ENCODE measurements at places on chromosomes 4 and X. TPM values are rescaled to one million over a fixed set of nuclear protein-coding genes. Genes with fewer than 3 reads are reported as not detected.

DNA sequence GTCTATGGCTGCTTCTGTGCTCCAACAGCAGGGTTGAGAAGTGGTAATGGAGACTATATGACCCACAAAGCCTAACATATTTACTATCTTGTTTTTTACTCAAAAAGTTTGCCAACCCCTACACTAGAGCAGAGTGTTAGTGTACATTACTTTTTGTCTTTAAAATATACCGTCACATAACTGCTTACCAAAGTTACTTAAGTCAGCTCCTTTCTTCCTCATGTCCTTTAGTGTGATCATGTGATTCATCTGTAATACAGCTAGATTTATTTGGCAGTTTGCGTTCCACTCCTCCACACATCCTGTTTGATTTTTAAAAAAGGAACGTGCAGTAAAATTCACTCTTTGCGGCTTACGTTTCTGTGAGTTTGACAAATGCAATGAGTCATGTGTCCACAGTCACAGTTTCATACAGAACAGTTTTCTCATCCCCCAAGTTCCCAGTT is 162.4 kb upstream of the GPRIN3 start:
- H3K27ac ChIP-seq, result no peak overlapping the region
- no peaks in the 10 kb centered on the region for H3K27me3 ChIP-seq
- H3K4me3 ChIP-seq, result peak overlapping the region; percentile 1
- H3K36me3 ChIP-seq, result no peaks in the 10 kb centered on the region
- DNase-seq, result no peak

- H3K4me1 ChIP-seq, result no peaks in the 10 kb centered on the region
- peak within 1 kb of the TSS; percentile 51 for H3K27ac ChIP-seq
- no peaks in the 10 kb centered on the region for H3K27me3 ChIP-seq
- DNase-seq, result peak; percentile 83
- no peaks in the 10 kb centered on the region for H3K36me3 ChIP-seq
These were observed at the start of gene ZDHHC15 for GRCh38 chrX:75522565-75523431. ZDHHC15 (minus strand) TSS chrX:75523037; CDS start chrX:75523024, 13 bp downstream.

DNA sequence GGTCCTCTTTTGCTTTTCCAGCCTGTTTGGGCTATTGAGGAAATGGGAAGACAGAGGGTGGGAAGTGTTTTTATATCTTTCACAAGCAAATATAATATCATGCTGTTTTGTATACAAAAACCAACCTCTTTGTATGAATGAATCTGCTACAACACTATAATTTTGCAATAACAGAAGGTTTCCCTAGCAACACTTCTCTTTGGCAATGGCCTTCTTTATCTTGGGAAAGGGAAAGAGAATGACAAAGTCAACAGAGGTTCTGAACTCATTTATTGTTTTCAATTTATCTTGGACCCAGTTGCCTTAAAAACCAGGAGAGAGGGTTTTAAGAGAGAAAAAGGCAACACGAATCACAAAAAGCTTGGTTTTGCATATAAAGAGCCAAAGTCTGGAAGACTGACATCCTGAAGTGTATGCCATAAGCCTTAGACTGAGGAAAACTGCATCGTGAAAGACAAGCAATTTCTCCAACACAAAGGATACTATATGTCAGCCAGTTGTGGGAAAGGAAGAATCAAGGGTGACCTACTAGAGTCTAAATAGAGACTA is 121.8 kb upstream of the FAM241A start:
- H3K4me3 ChIP-seq, result no peak overlapping the region
- no peak overlapping the region for H3K27ac ChIP-seq
- H3K27me3 ChIP-seq, result no peaks in the 10 kb centered on the region

DNA sequence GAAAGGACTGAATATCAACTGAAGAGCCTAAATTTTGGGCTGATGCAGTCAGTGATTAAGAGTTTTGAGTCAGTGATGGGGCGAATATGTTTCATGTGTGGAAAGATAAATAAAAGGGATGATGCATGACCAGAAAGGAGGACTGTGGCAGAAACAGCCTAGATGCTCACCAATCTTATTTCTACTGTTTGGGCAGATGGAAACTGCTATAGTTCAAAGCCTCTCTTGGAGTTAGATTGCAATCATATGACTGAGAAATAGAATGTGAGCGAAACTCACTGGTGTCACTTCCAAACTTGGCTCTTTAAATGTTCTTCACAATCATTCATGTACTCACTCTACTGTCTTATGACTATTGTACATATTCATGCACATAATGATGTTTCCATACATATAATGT is 35.4 kb upstream of the YTHDC1 start:
- H3K4me1 ChIP-seq, result no peaks in the 10 kb centered on the region
- H3K4me3 ChIP-seq, result no peak overlapping the region
- peaks cover 4% of the 10 kb centered on the region for H3K27me3 ChIP-seq
- no peaks in the 10 kb centered on the region for H3K36me3 ChIP-seq
- no peak for DNase-seq
- no peak overlapping the region for H3K27ac ChIP-seq

GRCh38 chr4:158164768-158165213 is 8.0 kb downstream of the GASK1B start:
- no peak overlapping the region for H3K4me3 ChIP-seq
- no peak for DNase-seq
- H3K4me1 ChIP-seq, result peaks cover 6% of the 10 kb centered on the region
- no peaks in the 10 kb centered on the region for H3K27me3 ChIP-seq
- H3K36me3 ChIP-seq, result no peaks in the 10 kb centered on the region

- no peak for DNase-seq
- no peak overlapping the region for H3K4me3 ChIP-seq
- H3K27me3 ChIP-seq, result no peaks in the 10 kb centered on the region
- peaks cover 13% of the 10 kb centered on the region for H3K36me3 ChIP-seq
These were observed 98.6 kb downstream of the AFAP1 start for GRCh38 chr4:7841071-7841470.

DNA sequence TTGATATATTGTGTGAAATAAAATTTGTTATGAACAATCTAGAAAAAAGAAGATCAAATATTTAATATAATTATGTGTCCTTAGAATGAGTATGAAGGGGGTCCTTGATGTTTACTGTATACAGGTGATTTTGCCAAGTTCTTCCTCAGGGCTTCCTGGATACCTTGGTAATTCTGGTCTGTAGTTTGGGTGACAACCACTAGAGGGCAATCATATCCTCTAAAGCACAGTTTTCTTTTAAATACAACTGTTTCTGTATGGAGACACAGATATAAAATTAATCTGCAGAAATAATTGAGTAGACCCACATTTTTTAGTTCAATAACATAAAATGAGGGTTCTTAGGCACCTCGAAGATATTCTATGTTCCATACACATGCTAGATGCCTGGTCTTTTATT is 157.7 kb downstream of the SPANXN1 start:
- no peaks in the 10 kb centered on the region for H3K4me1 ChIP-seq
- no peak overlapping the region for H3K27ac ChIP-seq
- no peaks in the 10 kb centered on the region for H3K36me3 ChIP-seq
- H3K27me3 ChIP-seq, result no peaks in the 10 kb centered on the region
- H3K4me3 ChIP-seq, result no peak overlapping the region

DNA sequence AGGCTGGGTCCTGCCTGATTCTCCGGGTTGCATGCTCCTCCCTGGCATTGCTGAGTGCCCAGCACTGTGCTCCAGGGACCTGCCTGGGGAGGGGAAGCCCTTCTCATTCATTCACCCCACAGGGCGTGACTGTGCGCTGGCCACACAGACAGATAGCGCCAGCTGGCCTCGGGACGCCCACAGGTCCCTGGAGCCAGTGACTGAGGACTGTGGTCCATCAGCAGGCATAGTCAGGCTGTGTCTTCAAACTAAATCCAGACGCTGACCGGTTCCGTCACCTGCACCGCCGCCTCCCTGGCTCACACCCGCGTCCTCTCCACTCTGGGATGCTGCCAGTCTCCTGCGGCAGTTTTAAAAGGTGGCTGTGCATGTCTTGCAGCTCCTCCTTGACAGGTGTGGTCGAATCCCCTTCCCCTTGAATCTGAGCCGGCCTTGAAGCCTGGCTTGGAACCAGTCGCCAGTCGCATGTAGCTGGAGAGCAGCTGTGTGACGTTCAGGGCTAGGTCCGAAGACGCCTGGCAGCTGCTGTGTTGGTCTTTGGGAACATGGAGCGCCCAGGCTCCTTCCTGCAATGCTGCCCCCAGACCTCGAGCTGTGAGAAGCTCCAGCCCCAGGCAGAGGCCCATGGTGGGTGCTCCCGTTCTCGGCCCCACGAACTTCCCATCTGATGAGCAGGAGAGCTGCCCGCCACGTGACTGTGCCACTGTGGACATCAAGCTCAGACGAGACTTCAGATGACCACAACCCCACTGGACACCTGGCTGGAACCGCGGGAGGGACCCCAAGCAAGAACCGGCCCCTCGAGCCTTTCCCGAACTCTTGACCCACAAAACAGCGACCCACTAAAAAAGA is 94.1 kb downstream of the ADRA2C start:
- H3K4me1 ChIP-seq, result no peaks in the 10 kb centered on the region
- H3K36me3 ChIP-seq, result no peaks in the 10 kb centered on the region
- DNase-seq, result no peak
- no peak overlapping the region for H3K4me3 ChIP-seq

GRCh38 chrX:46649421-46650260 is 76.1 kb downstream of the CHST7 start:
- H3K4me1 ChIP-seq, result peaks cover 13% of the 10 kb centered on the region
- H3K27me3 ChIP-seq, result no peaks in the 10 kb centered on the region
- H3K27ac ChIP-seq, result no peak overlapping the region
- no peak overlapping the region for H3K4me3 ChIP-seq

- DNase-seq, result no peak
- no peak overlapping the region for H3K27ac ChIP-seq
- no peaks in the 10 kb centered on the region for H3K36me3 ChIP-seq
- H3K27me3 ChIP-seq, result peaks cover 5% of the 10 kb centered on the region
- H3K4me3 ChIP-seq, result no peak overlapping the region
These were observed 10.9 kb upstream of the NALF2 start for GRCh38 chrX:69493193-69493592.

DNA sequence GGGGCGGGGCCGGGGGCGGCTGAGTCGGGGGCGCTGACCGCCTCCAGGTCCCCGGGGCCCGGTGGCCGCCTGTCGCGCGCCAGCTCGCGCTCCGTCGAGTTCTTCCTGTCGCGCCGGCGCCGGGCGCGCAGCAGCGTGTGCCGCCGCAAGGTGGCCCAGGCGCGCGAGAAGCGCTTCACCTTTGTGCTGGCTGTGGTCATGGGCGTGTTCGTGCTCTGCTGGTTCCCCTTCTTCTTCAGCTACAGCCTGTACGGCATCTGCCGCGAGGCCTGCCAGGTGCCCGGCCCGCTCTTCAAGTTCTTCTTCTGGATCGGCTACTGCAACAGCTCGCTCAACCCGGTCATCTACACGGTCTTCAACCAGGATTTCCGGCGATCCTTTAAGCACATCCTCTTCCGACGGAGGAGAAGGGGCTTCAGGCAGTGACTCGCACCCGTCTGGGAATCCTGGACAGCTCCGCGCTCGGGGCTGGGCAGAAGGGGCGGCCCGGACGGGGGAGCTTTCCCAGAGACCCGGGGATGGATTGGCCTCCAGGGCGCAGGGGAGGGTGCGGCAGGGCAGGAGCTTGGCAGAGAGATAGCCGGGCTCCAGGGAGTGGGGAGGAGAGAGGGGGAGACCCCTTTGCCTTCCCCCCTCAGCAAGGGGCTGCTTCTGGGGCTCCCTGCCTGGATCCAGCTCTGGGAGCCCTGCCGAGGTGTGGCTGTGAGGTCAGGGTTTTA is 1.5 kb downstream of the ADRA2C start:
- no peaks in the 10 kb centered on the region for H3K4me1 ChIP-seq
- H3K27me3 ChIP-seq, result peaks cover 54% of the 10 kb centered on the region
- no peak for DNase-seq
- H3K36me3 ChIP-seq, result no peaks in the 10 kb centered on the region
- H3K4me3 ChIP-seq, result no peak overlapping the region

DNA sequence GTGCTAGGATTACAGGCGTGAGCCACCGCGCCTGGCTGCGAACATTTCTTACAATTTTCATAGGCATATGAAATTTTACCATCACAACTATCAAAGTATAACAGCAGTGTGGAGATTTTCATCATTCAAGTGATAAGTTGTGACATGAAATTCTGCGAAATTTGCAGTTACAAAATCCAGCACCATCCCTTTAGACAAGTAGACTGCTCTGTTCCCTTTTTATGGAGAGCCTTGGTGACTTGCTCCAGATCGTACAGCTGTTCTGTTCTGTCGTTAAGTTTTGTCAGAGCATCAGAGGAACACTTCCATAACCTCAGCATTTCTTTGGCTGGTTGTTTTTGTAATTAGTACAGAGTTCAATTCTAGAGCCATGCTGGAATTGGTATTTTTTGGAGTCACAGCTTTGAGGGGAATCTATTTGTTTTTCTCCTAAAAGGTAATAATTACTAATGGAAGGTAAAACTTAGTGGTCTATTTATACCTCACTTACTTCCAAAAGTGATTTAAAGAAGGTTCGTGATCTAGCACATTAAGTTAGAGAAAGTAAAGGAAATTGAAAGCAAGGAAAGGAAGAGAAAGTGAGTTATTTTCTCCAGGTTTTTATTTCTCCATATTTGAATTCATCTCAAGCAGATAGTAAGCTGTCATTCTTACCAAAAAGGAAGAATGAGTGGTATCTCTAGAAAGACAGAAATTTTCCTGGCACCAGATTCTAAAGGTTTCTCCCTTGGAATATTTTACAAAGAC is 22.1 kb downstream of the ZRSR2 start:
- no peaks in the 10 kb centered on the region for H3K4me1 ChIP-seq
- H3K27me3 ChIP-seq, result no peaks in the 10 kb centered on the region
- H3K27ac ChIP-seq, result no peak overlapping the region
- H3K36me3 ChIP-seq, result peaks cover 25% of the 10 kb centered on the region
- DNase-seq, result no peak

DNA sequence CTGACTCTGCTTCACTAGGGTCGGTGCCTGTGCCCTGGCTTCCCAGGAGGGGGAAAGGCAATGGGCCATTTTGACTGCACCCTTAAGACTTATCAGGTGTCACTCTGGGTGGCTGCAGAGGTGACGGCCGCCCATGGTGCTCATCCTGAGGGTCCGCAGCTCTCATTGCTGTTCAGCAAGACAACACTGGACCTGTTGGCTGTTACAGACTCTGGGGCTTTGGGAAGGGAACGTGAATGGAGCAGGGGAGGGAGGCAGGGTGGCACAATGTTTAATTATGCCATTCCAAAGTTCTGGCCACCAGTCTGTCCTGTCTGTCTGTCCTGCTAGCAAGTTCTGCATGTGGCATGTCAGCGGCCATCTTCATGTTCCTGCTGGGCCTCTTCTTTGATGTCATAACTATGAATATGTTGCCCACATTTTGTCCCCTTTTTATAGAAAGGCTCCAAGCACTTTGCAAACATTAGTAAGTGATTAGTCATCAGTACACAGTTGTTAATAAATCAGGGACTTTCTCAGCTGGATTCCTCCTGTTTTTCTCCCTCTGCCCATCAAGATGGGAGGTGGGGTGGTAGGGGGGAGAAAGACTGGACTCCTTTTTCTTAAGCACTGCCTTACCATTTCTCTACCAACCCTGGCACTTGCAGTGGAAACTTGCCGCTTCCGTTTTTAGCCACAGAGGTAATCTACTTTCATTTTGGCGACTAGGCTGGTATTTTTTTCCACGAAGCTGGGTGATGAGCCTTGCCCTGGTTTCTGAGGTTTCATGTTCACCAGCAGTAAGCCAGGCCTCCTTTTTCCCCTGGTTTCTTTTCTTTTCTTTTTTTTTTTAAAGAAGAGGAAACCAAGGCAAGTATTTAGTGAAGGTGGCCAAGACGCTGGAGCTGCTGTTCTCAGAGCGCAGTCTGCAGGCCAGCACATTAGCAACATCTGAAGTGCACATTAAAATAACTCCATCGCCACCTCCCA is 88.6 kb upstream of the TRIM2 start:
- H3K36me3 ChIP-seq, result no peaks in the 10 kb centered on the region
- no peak for DNase-seq
- H3K4me1 ChIP-seq, result no peaks in the 10 kb centered on the region
- peak overlapping the region; percentile 60 for H3K27ac ChIP-seq

GRCh38 chr4:20483416-20483815 is 216.8 kb upstream of the PACRGL start:
- H3K4me3 ChIP-seq, result no peak overlapping the region
- H3K27ac ChIP-seq, result no peak overlapping the region
- no peak for DNase-seq
- H3K27me3 ChIP-seq, result no peaks in the 10 kb centered on the region
- H3K4me1 ChIP-seq, result no peaks in the 10 kb centered on the region

Gene CISD2
- total RNA-seq, result 24.7 TPM

Gene KIF4A
- total RNA-seq, result 0.75 TPM

Gene F11
- total RNA-seq, result 24.7 TPM

Gene SRPX
- 56.7 TPM for total RNA-seq

Gene ENPP6
- total RNA-seq, result 0.12 TPM
